ENCODE measurements at places on chromosomes 11 and 22. TPM values are rescaled to one million over a fixed set of nuclear protein-coding genes. Genes with fewer than 3 reads are reported as not detected.

The CDC42EP1 gene
- 74.4 TPM for total RNA-seq

The MMP1 gene
- not detected for total RNA-seq

The NRXN2 gene
- 5.4 TPM for total RNA-seq

The OSBP2 gene
- total RNA-seq: 25.9 TPM

The BIK gene
- total RNA-seq: 1.7 TPM

The KIAA0930 gene
- total RNA-seq: 102 TPM

The ANKK1 gene
- total RNA-seq: 0.11 TPM

The SMTNL1 gene
- total RNA-seq: not detected

The TSSK2 gene
- total RNA-seq: not detected

The TRIM49 gene
- not detected for total RNA-seq

The OR51B5 gene
- 1.00 TPM for total RNA-seq

The SERHL2 gene
- total RNA-seq: 1.1 TPM

GRCh38 chr22:30310881-30311771 lies 15.6 kb downstream of the TBC1D10A start:
- no peaks in the 10 kb centered on the region for H3K36me3 ChIP-seq
- no peak overlapping the region for H3K4me3 ChIP-seq
- peaks cover 93% of the 10 kb centered on the region for H3K4me1 ChIP-seq
- H3K27ac ChIP-seq: peak overlapping the region; percentile 77

DNA sequence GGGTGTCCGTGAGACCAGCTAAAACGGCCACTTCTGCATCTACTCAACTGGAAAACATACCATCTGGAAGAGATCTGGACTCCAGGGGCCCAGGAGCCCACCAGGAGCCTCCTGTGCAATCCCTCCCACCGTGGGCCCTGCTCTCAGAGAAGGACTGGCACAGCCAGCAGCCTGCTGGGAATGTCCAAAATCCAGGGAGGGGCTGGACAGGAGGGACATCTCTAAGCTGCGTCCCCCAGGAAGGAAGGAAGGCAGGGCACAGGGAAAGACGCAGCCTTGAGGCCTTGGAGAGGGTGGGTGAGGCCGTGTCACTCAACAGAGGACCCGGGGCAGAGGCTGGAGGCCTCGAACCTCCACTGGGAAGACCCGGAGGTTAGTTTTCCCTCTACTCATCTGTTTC lies 78.0 kb downstream of the PHF21B start:
- no peak overlapping the region for H3K27ac ChIP-seq
- no peaks in the 10 kb centered on the region for H3K4me1 ChIP-seq
- no peaks in the 10 kb centered on the region for H3K27me3 ChIP-seq
- H3K36me3 ChIP-seq: no peaks in the 10 kb centered on the region

GRCh38 chr11:115552151-115552772 lies 48.0 kb upstream of the CADM1 start:
- H3K27me3 ChIP-seq: no peaks in the 10 kb centered on the region
- no peak overlapping the region for H3K4me3 ChIP-seq
- H3K4me1 ChIP-seq: no peaks in the 10 kb centered on the region
- no peaks in the 10 kb centered on the region for H3K36me3 ChIP-seq

DNA sequence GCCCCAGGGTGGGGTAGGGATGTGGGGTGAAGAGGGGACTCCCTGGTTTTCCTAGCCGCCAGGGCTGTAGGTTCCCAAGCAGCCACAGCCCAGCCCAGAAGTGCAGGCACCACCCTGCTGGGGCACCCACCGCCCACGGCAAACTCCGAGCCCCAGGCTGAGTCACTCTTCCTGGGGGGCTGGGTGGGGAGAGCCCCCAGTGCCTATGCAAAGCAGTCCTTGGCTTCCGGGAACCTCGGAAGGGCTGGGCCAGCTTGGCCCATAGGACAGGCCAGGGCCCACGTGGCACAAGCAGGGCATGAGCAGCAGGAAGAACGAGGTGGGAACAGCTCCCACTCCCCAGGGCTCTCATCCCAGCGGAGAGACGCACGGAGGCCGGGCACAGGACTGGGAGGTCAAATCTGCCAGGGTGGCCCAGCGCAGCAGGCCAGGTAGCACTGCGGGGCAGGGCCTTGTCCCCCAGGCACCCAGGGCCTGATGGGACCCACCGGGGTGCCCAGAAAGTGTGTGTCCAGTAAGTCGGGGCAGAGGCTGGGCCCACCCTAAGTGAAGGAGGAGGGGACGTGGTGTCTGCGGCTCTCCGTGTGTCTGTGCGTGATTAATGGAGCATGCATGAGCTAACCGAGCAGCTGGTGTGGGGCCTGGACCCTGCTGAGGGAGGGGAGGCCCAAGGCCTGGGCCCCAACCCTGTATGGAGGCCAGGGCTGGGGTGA lies 4.6 kb upstream of the IL17REL start:
- H3K36me3 ChIP-seq: no peaks in the 10 kb centered on the region
- no peak overlapping the region for H3K4me3 ChIP-seq
- peaks cover 41% of the 10 kb centered on the region for H3K27me3 ChIP-seq

DNA sequence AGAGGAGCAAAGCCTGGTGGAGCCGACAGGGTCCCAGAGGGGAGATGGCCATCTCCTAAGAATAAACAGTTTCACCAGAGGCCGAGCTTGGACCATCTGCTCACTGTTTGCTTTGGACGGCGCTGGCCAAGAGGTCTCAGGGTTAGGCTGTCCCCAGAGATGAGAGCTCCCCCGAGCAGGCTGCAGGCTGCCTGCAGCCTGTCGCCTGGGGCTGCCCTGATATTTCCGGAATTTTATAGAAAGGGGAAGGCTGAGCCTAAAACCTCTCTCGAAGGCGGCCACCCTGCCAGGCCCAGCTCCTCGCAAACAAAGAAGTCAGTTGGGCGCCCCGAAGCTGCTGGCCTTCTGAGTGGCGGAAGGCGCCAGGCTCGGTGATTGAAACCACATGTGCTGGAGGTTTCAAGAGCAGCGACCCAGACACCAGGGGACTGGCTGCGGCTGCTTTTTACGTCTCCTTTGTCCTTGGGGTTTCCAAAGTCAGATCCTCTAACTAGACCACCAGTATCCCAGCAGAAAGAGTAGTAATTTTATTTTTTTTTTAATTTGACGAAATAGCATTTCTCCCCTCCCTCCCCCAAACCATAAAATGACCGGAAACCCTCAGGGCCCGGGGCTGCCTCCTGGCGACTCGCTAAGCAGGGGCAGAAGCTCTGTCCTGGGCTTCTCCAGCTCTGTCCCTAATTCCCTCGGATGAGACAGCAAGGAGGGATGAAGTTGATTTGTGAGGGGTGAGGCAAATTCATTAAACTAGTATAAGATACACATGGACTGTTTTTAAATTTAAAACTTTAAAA lies 57.4 kb downstream of the CLMP start:
- H3K27ac ChIP-seq: peak overlapping the region; percentile 55
- H3K4me1 ChIP-seq: peaks cover 12% of the 10 kb centered on the region
- H3K27me3 ChIP-seq: no peaks in the 10 kb centered on the region
- H3K36me3 ChIP-seq: no peaks in the 10 kb centered on the region
- H3K4me3 ChIP-seq: no peak overlapping the region

- DNase-seq: no peak
- peaks cover 7% of the 10 kb centered on the region for H3K4me1 ChIP-seq
- no peak overlapping the region for H3K27ac ChIP-seq
- H3K4me3 ChIP-seq: no peak overlapping the region
Observed at GRCh38 chr11:111441443-111441842, 62.4 kb upstream of the POU2AF1 start.

DNA sequence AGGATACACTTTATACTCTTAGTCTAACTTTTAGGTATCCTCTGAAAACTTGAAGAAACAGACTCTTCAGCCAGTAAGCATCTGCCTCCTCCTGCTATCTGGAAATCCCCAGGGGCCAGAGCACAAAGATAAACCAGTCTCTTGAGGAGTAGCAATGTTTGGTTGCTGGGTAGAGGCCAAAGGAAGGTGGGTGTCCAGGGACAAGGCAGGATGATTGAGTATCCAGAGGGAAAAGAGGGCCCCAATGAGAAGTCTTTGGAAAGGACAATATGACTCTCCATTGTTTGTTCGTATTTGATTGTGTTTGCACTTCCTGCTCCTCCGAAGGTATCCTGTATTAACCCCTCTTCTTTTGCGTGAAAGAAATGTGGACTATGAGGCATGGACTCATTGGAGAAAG lies 4.8 kb upstream of the OR52I1 start:
- H3K27ac ChIP-seq: no peak overlapping the region
- no peaks in the 10 kb centered on the region for H3K36me3 ChIP-seq
- DNase-seq: no peak
- no peak overlapping the region for H3K4me3 ChIP-seq
- H3K4me1 ChIP-seq: no peaks in the 10 kb centered on the region

GRCh38 chr11:48099916-48100446 lies 116.6 kb upstream of the OR4B1 start:
- no peaks in the 10 kb centered on the region for H3K27me3 ChIP-seq
- DNase-seq: no peak
- no peaks in the 10 kb centered on the region for H3K4me1 ChIP-seq
- no peak overlapping the region for H3K27ac ChIP-seq
- no peaks in the 10 kb centered on the region for H3K36me3 ChIP-seq
- no peak overlapping the region for H3K4me3 ChIP-seq

- no peaks in the 10 kb centered on the region for H3K36me3 ChIP-seq
- H3K4me3 ChIP-seq: no peak overlapping the region
- DNase-seq: no peak
- no peaks in the 10 kb centered on the region for H3K27me3 ChIP-seq
- H3K27ac ChIP-seq: no peak overlapping the region
Observed at GRCh38 chr11:8640267-8640906, 42.1 kb downstream of the TRIM66 start.

GRCh38 chr22:45563362-45564040 lies 60.8 kb downstream of the FBLN1 start:
- H3K27me3 ChIP-seq: no peaks in the 10 kb centered on the region
- H3K36me3 ChIP-seq: no peaks in the 10 kb centered on the region
- no peak overlapping the region for H3K27ac ChIP-seq
- no peak overlapping the region for H3K4me3 ChIP-seq
- DNase-seq: no peak

DNA sequence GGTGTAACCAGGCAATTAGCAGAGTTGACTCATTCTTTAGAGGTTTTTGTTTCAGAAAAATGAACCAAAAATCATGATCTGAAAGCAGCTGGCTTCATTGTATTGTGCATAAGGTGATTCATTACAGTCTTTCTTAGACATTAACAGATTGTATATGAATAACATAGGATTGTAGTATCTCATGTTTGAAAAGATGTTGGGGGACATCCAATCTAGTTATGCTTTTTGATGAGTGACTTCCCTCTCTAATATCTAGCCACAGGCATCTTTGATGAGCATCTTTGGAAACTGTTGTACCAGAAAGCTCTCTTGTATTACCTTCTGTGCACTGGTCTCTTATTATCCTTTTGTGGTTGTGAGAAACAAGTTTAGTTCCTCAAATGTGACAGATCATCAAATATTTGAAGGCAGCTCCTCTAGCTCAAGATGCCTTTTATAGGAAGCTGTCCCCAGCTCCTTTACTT lies 8.3 kb downstream of the GRK3 start:
- H3K36me3 ChIP-seq: no peaks in the 10 kb centered on the region
- no peak for DNase-seq
- no peak overlapping the region for H3K4me3 ChIP-seq

GRCh38 chr22:36365020-36365411 lies 22.8 kb downstream of the MYH9 start:
- H3K36me3 ChIP-seq: no peaks in the 10 kb centered on the region
- DNase-seq: peak; percentile 90
- H3K4me3 ChIP-seq: no peak overlapping the region
- no peak overlapping the region for H3K27ac ChIP-seq

DNA sequence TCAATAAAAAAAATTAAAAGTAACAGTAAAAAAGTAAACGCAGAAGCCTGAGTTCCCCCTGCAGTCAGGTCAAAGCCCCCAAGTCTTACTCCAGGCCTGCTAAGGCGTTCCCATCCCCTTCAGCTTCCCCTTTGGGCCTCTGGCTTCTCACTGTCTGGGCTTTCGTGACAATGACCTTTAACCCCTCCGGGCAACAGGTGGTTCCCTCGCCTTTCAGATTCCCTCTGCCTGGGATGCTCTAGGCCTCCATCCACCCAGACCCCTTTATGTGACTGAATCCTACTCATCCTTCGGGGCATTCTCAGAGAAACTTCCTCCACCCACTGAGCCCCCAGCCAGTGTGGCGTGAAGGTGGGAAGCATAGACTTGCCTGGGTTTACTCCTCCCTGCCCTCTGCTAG lies 8.0 kb downstream of the MPST start:
- H3K27ac ChIP-seq: no peak overlapping the region
- no peak for DNase-seq
- no peaks in the 10 kb centered on the region for H3K36me3 ChIP-seq
- H3K4me3 ChIP-seq: no peak overlapping the region
- H3K4me1 ChIP-seq: peaks cover 17% of the 10 kb centered on the region
- no peaks in the 10 kb centered on the region for H3K27me3 ChIP-seq

DNA sequence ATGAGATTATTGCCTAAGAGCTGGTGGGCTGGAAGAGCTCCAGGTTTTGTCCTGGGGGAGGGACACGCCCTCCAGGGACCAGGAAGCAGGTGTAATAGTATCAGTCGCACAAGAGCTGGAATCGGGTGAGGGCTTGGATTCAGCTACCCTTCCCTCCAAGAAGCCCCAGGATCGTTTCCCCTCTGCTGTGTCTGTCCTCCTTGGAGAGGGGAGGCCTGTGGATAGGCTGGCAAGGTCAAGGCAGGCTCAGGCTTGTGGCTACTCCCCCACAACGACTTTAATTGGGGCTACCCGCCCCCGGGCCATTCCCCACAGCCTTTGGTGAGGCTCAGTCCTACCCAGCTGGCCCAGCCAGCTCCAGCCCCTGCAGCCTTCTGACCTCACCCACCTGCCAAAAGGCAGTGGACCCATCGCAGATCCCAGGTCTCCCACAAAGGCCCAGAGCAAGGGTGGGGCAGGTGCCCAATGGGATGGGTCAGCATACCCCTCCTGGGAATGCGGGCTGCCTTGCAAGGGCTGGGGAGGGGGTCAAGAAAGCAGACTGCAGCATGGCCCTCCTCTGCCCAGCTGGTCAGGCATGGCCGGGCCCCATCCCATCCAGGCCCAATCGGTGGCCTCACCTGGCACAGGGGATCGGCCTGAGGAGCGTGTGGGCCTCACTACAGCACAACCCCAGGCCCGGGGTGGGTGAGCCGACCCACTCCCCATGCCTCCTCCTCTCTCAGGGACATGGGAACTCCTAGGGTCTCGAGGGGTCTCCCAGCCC lies 1.0 kb downstream of the CTSD start:
- H3K36me3 ChIP-seq: peaks cover 27% of the 10 kb centered on the region
- H3K4me3 ChIP-seq: peak overlapping the region; percentile 95
- peak; percentile 85 for DNase-seq
- peak overlapping the region; percentile 83 for H3K27ac ChIP-seq
- H3K4me1 ChIP-seq: peaks cover 55% of the 10 kb centered on the region

- H3K4me3 ChIP-seq: no peak overlapping the region
- peaks cover 30% of the 10 kb centered on the region for H3K27me3 ChIP-seq
- DNase-seq: no peak
Observed at GRCh38 chr22:20427104-20427944, 10.3 kb downstream of the SCARF2 start.

GRCh38 chr11:18100926-18101656 lies 4.8 kb downstream of the SAAL1 start:
- H3K36me3 ChIP-seq: no peaks in the 10 kb centered on the region
- H3K4me3 ChIP-seq: no peak overlapping the region
- DNase-seq: no peak
- H3K4me1 ChIP-seq: peaks cover 15% of the 10 kb centered on the region
- no peak overlapping the region for H3K27ac ChIP-seq

Measured in adrenal gland (tissue), 19 donors.